ENCODE measurements at places on chromosomes 16 and 17. TPM values are rescaled to one million over a fixed set of nuclear protein-coding genes. Genes with fewer than 3 reads are reported as not detected.

DNA sequence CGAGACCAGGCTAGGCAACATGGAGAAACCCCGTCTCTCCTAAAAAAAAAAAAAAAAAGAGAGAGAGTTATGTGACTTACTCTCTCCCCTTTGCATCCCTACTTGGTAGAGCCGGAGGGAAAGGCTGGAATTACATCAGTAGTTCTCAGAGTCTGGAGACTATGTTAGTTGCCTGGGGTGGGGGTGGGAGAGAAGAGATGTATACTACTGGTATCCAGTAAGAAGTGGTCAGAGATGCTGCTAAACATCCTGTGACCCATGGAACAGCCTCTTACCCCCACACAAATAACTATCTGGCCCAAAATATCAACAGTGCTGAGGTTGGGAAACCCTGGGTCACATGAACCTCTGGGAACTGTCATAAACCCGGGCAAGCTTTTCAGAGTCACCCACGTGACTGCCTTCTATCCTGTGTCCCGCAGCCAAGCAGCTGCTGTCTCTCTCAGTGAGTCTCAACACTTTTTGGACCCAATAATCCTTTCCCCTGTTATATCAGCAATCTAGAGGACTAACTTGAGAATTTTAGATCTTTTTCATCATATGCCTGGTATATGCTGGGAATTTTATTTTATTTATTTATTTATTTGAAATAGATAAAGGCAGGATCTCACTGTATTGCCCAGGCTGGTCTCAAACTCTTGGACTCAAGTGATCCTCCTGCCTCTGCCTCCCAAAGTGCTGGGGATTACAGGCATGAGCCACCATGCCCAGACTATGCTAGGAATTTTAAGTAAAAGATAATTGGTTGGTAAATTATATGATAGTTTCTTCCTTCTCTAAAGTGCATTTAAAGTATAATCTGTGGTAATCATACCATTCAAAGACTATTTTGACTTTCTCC is 8.7 kb downstream of the EIF1 start:
- no peak for DNase-seq

- peak; percentile 67 for DNase-seq
These were observed 348.3 kb downstream of the CPPED1 start for GRCh38 chr16:12455287-12455798.

- no peak for DNase-seq
These were observed 142.0 kb upstream of the RCVRN start for GRCh38 chr17:10046786-10047785.

DNA sequence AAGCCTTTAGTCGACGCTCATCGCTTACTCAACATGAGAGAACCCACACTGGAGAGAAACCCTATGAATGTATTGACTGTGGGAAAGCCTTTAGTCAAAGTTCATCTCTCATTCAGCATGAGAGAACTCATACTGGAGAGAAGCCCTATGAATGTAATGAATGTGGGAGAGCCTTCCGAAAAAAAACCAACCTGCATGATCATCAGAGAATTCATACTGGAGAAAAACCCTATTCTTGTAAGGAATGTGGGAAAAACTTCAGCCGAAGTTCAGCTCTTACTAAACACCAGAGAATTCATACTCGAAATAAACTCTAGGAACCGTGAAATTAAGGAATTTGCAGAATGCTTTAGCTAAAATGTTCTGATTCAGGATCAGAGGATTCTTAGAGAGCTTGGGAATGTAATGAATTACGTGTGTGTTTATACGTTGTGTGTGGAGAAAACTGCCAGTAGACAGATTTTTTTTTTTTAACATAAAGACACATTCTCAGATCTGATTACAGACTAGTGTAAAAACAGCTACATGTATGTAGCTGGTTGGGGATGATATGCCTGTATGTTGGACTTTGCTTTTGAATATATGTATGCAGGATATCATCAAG is 25.4 kb downstream of the ZFP90 start:
- DNase-seq: no peak

DNA sequence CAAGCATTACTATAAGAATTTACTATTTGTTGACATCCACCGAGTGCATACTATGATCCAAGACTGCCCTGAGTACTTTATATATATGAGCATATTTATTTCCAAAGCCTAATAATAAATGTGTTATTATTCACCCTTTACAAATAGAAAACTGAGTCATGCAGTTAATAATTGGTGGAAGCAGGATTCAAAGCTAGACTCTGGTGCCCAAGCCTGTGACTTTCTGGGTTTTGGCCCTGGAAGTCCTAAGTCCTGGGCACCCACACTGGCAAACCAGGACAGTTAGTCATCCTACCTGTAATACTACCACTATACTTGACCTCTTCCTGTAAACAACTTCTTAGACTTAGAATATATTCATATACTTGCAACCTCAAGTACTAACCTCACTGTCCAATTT is 257.4 kb upstream of the IRX5 start:
- DNase-seq: no peak

GRCh38 chr16:71894229-71894920 is 956 bp upstream of the IST1 start:
- peak; percentile 23 for DNase-seq

GRCh38 chr17:40705584-40705983 is 2.0 kb upstream of the KRT24 start:
- DNase-seq: no peak

DNA sequence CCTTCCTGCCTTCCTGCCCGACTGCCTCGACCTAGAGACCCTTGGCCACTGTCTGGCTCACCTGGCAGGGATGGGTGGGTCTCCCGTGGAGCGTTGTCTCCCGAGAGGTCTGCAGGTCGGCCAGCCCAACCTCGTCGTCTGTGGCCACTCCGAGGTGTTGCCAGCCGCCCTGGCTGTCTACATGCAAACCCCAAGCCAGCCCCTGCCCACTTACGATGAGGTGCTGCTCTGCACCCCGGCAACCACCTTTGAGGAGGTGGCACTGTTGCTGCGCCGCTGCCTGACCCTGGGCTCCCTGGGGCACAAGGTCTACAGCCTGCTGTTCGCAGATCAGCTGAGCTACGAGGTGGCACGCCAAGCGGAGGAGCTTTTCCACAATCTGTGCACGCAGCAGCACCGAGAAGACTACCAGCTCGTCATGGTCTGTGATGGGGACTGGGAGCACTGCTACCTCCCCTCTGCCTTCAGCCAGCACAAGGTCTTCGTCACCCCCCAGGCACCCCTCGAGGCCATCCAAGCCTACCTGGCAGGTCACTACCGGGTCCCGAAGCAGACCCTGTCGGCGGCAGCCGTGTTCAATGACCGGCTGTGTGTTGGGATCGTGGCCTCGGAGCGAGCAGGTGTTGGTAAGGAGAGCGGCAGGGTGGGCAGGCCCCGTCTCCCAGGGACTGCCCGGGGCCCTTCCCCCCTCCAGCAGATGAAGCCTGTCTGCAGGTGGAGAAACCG is 75.1 kb upstream of the ENDOV start:
- no peak for DNase-seq

DNA sequence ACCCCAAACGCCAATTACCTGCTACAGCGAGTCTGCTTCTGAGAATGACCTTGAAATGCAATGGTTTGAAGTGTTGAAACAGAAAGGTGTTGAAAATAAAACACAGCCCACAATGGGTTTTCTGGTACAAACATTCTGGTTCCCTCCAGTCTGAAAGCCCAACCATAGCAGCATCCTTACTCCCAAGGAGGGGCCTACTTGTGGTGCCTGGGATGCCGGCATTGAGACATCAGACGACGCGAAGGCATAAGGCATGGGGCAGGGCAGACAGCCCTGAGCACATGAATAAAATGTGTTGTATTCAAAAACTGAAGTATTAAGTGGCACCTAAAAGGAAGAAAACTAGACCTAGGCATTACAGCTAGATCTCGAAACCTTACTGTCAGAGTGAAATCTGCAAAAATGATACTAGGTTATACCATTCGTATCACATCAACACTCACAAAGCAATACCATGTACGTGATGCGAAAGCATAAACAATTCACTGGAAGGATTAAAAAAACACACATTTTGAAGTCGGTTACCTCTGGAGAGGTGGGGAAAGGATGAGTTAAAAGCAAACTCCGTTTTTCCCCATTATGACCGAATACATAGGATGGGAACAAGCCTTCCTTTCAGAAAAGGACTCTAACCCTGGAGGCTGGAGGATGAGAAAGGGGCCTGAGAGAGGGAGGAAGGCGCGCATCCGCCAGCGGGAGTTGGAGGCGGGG is 702 bp downstream of the NUDT21 start:
- DNase-seq: no peak

- no peak for DNase-seq
These were observed 48.8 kb upstream of the DLX4 start for GRCh38 chr17:49920030-49920769.

DNA sequence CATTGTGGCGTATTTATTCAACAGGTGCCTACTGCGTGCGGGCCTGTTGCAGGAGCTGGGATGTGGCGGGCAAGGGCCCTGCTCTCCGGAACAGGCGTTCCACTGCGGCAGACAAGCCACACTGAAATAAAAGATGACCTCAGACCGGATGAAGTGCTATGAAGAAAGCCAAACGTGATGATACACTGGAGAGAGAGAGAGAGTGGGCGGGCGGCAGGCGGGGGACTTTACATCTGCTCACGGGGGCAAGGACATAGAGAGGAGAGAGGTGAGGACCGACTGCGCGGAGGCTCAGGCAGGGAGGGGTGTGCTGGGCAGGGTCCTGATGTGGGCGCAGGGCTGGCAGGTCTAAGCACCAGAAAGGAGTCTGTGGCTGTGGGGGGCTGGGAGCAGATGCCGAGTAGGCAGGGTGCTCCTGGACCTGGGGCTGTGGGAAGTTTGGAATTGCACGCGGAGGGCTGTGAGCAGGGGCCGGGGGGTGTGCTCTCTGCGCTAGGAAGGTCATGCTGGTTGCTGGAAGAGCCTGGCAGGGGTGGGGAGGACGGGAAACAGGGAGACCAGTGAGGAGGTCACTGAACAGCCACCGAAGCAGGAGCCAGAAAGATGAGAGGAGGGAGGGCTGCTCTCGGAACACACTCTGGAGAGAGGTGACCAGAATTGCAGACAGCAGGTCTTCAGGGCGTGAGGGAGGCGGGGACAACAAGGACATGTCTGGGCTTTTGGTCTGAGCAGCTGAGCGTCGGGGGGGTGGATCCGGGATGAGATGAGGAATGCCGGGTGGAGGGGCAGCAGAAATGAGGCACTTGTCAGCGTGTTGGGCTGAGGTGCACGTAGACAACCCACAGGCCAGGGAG is 9.9 kb downstream of the MXRA7 start:
- DNase-seq: no peak

DNA sequence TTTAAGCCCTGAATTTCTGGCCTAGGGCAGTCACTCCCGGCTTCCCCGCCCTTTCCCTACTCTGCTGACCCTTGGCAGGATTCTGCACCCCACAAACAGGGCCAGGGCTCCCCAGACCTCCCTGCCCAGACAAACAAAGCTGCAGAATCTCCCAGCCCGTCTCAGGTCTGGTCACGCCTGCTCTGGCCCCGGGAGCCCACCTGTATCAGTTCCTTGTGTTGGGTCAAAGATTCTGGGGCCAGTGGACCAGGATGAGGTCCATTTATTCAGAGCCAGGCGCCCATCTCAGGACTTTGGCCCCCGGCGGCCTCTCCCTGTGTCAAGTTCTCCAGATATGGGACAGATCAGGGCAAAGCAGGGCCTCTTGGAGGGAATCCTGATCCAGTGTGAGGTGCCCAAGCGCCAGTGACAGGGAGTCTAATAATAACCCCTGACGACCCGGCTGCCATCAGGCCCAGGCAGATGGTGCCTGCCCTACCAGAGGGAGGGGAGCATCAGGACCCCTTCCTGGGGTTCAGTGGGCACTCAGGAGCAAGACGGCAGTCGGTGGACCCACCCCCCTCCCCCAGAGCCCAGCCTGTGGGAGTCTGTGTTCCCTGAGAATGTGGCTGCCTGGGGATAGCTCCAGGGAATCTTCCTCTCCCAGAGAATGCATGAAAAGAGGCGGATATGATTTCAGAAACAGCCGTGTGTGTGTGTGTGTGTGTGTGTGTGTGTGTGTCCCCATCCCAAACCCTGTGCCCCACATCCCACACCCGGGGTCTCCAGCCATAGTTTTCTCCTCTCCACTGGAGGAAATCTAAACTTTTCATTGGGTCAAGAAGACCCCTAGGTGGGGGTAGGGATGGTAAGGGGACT is 1.3 kb downstream of the TTYH2 start:
- no peak for DNase-seq

GRCh38 chr16:5001571-5001970 is 32.2 kb downstream of the NAGPA start:
- no peak for DNase-seq

DNA sequence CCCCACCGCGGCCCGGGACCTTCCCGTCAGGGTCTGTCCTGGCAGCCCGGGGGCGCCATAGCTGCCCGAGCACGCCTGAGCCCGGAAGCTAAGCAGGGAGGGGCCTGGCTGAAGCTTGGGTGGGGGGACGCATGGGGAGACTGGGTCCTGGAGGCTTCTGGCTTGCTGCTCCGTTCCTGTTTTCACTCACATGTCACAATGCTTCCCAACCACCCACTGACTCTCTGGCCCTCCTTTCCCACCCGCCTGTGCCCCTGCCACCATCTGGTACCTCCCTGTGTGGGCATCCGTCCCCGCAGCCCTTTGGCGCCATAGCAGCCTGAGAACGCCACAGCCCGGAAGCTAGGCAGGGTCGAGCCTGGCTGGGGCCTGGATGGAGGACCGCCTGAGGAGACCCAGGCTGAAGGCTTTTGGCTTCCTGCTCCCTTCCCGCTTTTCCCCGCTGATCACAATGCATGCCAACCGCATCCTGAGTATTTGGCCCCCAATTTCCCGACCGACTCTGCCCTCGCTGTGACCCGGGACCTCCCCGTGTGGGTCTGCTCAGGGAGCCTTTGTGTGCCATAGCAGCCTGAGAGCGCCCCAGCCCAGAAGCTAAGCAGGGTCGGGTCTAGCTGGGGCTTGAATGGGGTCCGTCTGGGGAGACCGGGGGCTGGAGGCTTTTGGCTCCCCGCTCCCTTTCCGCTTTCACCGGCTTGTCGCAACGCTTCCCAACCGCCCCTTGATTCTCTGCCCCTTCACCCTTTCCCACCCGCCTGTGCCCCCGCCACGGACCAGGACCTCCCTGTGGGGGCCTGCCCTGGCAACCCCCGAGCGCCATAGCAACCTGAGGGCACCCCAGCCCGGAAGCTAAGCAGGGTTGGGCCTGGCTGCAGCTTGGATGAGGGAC is 2290.1 kb downstream of the TP53TG3F start:
- no peak for DNase-seq

DNA sequence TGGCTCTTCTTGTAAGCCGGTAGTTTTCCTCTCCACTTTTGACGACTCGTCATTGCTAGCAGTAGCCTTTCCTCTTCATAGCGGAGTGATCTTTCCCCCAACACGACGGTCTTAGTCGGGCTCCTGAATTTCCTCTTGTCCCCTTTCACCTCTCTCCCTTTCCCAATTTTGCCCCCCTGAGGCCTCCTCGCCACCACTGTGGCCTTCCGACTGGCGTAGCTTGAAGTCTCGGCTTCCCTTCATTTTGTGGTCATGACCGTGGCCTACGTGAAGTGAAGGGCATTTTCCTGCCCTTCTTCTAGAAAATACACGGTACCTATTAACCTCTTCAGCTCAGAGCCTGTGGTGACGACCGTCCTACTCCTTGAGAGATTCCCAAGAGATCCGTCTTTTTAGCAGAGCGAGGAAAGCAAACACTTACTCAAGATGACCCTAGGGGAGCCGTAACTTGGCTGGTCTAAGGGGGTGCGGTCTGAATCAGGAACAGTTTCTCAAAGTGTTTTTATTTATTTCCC is 787 bp downstream of the PRKAR1A start:
- DNase-seq: no peak

GRCh38 chr17:33138627-33139026 is 147.0 kb downstream of the SPACA3 start:
- DNase-seq: no peak

TBC1D3K gene
- not detected for total RNA-seq

KCNG4 gene
- not detected for total RNA-seq

TP53TG3 gene
- total RNA-seq: not detected

ITGAD gene
- not detected for total RNA-seq

ENPP7 gene
- not detected for total RNA-seq
